IPS-NIHi11 (cell line): ENCODE measurements at places on chromosomes 4 and X.

GRCh38 chr4:184267673-184268583 is 50.3 kb upstream of the ENPP6 start:
- no peak for DNase-seq

- DNase-seq, result peak; percentile 9
Measured at GRCh38 chrX:129310000-129310399, 213.3 kb downstream of the SMARCA1 start.

DNA sequence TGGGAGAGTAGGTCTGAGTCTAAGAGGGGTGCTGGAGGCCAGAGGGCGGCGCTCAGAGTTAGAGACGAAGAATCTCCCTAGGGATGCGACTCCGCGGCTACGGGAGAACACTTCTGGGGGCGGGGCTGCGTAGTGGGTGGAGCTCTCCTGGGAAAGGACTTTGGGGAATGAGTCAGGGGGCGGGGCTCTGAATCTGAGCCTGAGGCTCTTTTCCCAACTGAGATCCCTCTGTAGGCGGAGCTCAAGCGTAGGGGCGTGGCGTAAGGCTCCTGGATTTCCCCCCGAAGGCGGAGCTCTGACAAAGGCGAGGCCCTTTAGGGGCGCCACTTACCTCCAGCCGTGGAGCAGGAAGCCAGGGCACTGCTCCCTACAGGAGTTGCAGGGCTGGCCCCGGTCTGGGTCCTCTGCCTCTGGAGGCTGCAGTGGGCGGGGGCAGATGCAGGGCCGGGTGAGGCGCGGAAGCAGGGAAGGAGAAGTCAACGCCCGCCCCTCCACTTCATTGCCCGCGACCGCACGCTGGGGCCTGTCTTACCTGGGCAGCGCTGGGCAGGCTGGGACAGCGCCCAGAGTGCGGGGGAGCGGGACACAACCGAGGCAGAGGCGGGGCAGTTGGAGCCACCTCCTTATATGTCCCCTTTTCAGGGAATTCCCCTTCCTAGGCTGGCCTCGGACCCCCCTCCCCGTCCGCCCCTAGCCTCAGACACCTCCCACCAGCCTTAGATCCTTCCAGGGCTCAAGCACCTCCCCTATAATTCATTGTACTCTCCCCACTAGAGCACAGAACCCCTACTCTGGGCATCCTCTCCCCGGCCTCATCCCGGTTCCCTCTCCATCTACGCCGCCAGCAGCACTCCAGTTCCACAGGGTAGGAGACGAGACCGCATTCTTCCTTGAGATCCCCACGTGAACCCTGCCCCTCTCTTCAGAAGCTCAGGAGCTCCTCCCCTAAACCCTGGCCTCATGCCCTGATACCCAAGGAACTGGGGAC is 1.6 kb downstream of the PRICKLE3 start:
- DNase-seq, result peak; percentile 70

- DNase-seq, result no peak
Measured at GRCh38 chrX:109934434-109934833, 68.5 kb upstream of the TMEM164 start.

GRCh38 chr4:162700815-162701361 is 465.8 kb downstream of the NAF1 start:
- DNase-seq, result no peak

DNA sequence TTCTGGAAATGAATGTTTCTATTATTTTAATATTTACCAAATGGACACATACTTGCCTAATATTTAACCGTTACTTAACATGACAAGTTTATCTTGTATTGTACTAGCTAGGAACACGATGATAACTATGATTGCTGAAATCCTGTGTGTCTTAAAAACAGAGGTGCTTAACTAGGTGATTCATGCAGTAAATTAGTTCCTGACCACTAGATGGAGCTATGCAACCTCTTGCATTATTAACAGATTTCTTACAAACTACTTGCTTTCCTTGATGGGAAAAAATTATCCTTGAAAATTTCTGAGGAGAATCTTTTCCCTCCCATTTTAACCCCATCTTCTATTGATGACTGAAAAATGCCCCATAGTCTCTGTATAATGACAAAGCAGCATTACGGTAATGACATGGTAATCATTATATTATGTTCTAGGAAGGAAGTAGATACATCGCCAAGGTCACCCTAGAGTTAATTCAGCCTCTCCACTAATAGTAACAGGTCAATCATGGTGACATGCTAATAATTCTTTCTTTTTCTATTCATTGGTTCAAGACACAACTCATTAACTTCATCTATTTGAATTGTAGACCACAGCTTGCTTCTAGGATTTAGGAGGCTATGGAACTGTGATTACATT is 844.2 kb downstream of the RAPGEF2 start:
- peak; percentile 30 for DNase-seq

- DNase-seq, result no peak
Measured at GRCh38 chr4:186501554-186501953, 53.8 kb downstream of the MTNR1A start.

DNA sequence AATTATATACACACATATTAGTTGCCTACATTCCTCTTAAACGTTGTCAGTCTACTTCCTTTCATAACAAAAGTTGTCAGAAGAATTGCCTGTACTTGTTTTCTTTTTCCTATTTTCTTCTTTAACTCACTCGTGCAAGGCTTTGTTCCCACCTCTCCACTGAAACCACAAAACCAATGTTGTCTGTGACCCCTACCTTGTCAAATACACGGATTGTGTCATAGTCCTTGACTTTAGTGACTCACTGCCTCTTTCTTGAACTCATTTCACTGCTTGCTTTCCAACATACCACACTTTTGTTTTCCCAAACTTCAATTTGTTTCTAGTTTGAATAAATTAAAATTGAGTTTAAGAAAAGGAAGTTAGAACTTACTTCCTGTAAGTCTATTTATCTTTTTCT is 283.9 kb upstream of the AGA start:
- DNase-seq, result no peak

DNA sequence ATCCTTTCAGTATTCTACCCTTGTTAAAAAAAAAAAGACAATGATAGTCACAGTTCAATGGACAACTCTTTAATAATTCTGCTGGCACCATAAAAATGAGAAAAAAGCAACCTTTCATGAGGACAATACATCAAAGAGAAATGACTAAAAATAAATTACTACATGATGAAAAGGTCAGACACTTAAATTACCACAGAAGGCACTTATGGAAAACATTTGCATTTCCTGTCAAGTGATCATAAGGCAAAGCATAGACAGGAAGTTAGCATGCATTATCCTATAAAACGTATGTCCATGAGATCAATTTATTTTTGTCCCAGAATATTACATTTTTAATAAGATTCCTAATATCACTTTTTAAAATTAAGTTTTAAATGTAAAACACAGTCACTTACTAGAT is 303.8 kb downstream of the SPOCK3 start:
- no peak for DNase-seq

DNA sequence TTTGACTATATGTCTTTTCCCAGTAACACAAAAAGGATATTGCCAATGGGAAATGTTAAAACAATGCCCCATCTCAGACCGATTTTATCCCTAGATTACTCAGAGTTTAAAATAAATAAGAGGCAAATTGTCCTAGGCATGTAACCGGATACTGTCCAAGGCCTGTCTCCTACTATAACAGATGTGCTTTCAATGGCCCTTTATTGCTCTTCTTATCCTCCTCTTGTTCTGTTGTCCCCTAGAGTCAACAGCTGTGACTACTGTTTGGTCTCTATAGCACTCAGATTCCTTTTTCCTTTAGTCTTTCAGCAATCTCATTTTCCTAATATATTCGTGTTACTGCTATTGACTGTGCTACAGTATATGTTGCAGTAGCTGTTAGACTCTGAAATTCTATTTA is 66.8 kb upstream of the PLS3 start:
- no peak for DNase-seq

GRCh38 chr4:187019896-187020295 is 296.2 kb upstream of the FAT1 start:
- DNase-seq, result peak; percentile 36

GRCh38 chr4:183986971-183987946 is 82.2 kb downstream of the STOX2 start:
- DNase-seq, result peak; percentile 62

DNA sequence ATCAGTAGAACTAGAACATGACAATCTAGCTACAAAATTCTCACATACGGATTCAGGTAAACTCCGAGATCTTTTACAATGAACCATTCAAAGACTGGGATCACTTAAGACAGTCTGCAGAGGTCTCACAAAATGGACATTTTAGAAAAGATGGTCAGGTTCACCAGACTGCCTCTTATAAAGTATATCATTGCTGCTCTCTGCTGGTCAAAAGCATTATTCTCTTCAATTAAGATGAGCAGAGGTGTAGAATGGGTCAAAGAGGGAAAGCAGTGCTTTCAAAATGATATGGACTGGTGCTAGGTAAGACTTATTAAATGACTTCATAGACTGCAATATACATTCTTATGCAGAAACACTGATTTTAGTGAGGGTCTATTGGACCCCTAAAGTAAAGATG is 434.7 kb downstream of the PACRGL start:
- DNase-seq, result no peak

DNA sequence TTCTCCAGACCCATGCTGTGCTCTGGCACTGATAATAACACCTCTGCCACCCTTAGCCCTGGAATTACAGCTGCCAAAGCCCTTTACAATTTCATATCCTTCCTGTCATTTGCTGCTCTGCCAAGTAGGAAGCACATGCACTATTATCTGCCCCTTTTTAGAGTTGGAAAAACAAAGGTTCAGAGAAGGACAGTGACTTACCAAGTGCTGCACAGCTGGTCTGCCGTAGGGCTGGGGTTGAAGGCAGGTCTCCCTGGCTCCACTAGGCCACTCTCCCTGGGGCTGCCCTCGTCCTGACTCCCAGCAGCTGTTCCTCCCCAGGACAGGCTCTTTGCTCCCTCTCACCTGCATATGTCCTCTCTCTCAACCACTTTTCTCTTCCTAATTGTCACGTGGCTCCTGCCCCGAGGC is 73.4 kb downstream of the ANAPC4 start:
- DNase-seq, result no peak

- peak; percentile 9 for DNase-seq
Measured at GRCh38 chrX:35562395-35562794, 235.7 kb upstream of the MAGEB16 start.

- peak; percentile 38 for DNase-seq
Measured at GRCh38 chr4:88442689-88443191, 14.2 kb upstream of the HERC5 start.

DNA sequence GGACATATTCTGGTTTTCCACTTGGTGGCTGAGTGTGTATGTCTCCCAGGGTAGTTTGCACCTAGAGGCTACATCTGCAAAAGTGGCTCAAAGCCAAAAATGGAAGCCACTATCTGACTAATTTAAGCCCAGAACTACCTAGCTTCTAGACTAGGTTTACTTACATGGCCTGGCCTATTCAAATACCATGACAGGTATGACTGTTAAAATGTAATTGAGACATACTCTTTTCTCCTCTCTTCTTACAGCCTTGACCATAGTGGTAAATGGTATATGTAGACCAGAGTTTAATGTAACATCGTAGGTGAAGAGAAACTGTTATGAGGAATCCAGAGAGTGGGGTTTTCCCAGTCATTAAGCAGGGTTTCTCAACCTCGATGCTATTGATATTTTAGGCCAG is 2.6 kb upstream of the TRPC5 start:
- no peak for DNase-seq

GRCh38 chr4:82620126-82620735 is 58.4 kb upstream of the TMEM150C start:
- DNase-seq, result no peak
